ENCODE measurements at places on chromosomes 5 and 9.

DNA sequence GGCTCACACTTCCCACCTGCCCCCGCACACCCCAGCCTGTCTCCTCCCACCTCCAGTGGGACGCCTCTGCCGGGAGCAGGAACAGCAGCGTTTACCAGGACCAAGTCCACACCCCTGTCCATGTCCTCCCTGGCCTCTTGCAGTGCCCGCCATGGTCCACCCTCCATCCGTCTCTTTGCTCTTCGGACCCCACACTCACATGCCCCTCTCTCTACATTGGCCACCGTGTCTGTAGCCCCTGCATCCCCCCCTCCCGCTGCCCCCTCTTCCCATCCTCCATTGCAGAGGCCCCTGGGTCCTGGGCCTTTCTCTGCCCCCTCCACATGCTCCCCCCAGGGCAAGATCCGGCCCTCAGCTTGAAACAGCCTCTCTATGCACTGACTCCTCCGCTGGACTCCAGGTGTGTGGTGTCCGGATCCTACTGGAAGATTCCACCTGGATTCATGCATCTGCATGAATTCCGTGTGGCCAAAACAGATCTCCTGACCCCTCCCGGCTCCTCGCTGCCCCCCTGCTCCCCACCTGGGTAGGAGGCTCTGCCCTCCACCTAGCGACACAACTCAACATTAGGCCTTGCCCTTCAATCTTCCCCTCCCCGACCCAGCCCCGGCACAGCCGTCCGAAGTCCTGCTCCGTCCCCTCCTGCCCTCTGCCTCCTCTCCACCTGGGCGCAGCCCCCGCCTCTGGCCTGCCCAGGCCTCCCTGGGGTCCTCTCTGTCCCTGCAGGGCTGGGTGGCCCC, 168.5 kb downstream of the OLFM1 start:
- DNase-seq, result no peak

DNA sequence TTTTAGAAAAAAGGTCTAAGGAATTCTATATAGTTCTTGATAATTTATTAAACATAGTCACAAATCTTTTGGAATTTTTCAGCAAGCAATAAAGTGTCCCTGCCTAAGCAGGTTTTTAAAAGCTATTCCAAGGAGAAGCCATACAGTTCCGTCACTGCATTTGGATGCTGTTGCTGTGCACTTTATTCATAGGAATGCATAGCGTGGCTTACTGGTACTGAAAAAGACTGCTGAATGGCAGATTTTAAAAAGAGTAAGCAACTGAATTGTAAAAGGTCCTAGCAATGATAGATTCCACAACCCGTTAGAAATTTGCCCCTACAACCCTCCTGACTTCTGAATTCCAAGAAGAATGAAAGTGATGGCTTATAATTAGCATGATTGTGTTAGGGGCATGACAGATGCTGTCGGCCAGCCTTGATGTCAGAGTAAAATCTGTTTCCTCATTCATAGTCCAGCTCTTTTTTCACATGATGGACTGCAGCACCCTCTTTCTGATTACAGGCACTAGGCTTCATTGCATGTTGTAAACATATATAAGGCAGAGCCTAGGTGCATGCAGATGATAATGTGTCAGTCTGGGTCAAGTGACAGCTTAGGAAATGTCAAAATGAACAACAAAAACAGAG, 227.0 kb downstream of the PDE4D start:
- DNase-seq, result no peak

DNA sequence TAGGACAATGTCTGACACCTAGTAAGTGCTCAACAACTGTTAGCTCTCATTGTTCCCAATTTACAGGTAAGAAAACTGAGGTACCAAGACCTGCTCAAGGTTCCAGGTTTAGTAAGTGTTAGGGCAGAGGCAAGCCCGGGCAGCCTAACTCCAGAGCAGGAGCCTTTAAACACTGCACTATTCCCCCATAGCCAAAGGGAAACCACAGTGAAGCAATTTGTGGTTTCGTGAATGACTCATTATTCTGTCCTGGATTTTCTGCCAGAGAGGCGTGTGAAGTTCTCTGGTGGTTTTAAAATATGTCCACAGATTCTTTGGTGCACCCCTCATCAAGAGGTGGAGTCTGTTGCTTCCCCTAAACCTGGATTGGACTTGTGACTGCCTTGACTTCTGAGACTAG, 1.0 kb upstream of the MCC start:
- DNase-seq, result no peak

- DNase-seq, result no peak
Measured at GRCh38 chr5:148474025-148474511, 90.3 kb downstream of the FBXO38 start.

DNA sequence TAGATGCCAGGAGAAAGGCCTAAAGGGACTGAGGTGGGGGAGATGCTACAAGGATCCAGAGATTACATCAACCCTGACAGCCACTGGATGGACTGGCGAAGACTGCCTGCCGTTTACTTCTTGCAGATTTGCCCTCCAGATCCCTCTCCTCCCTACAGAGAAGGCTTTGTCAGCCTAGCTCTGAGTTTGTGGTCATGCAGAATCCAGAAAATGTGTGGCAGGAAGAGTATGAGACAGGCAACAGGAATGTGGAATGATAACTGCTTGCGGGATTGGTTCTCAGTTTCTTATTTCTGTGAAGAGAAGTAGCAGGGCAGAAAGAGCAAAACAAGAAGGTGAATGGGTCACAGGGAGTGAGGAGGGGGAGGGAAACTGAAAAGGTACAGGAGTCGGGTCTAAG, 129.6 kb downstream of the TLE1 start:
- DNase-seq, result no peak

GRCh38 chr9:133253268-133253667, 21.7 kb downstream of the ABO start:
- DNase-seq, result no peak

GRCh38 chr9:115999498-115999897, 154.1 kb upstream of the PAPPA start:
- no peak for DNase-seq

- no peak for DNase-seq
Measured at GRCh38 chr5:177256296-177256695, 47.2 kb downstream of the RAB24 start.

DNA sequence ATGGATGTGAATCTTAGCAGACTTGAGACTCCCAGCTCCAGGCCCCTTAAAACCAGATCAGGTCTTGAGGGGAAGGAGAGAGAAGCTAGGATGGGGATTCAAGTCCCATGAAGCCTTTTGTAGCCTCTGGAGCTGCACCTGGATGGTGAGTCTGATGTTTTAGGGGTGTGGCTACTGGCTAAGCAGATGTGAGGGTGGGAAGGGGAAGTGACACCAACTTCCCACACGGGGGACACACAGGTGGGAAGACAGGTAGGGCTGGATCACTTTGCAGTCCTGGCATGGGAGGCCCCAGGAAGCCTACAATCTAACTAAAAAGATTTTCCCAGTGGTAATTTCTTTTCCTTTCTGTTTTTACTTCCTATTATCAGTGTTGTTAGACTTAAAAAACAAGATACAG, 38.7 kb upstream of the UBAP2 start:
- no peak for DNase-seq

DNA sequence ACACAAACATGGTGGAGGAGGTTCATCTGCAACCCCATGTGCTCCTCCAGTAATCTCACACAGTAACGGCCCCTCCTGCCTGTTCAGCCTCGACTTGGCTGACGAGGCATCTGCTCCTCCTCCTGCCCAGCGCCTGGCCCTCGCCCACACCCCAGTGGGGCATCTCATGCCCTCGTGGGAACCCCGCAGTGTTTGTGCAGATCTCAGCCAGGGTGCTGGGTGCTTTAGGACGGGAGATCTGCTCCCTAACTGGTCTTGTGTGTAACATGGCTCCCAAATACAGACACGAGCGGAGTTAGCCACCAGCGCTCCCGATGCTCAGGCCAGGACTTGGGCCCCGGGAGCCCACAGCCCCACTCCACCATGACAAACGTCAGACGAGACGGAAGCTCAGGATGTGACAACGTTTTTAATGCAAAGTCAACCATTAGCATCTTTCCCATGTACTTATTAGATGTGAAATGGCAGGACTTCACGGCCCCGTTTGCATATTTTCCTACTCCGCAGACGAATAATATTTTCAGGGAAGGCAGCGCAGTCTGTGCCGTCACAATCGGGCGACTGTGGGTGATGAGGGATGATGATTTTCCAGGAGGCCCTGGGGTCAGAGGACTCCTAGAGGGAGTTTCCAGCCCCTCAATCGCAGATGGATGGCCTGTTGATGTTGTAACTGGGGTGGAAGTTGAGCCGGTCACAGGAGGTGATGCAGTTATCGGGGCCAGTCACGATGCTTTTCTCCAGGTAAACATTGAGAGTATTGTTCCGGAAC, 5.5 kb upstream of the MRPS2 start:
- DNase-seq, result no peak

- no peak for DNase-seq
Measured at GRCh38 chr5:72280581-72281069, 39.4 kb downstream of the MRPS27 start.

GRCh38 chr5:51685419-51685818, 302.2 kb downstream of the ISL1 start:
- DNase-seq, result no peak

- no peak for DNase-seq
Measured at GRCh38 chr5:157608972-157609565, 33.5 kb upstream of the ADAM19 start.

- no peak for DNase-seq
Measured at GRCh38 chr9:112618385-112619009, 99.4 kb downstream of the INIP start.

- no peak for DNase-seq
Measured at GRCh38 chr5:179438011-179438441, 92.8 kb upstream of the ADAMTS2 start.

DNA sequence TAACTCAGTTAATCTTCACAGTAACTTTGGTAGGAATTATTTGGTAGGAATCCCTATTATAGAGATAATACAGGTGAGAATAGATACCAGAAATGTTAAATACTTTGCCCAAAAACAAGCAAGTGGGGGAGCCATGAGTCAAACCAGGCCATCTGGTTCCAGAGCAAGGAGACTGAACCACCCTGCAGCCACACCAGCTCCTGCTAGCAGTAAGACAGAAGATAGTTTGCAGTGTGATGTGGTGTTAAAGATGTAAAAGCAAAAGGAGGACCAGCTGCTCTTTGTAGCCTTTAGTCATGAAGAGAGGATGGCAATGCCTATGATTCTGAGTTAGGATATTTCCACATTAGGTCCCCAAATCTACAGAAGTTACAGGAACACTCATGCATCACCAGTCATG, 101.4 kb downstream of the PRKACG start:
- DNase-seq, result no peak

DNA sequence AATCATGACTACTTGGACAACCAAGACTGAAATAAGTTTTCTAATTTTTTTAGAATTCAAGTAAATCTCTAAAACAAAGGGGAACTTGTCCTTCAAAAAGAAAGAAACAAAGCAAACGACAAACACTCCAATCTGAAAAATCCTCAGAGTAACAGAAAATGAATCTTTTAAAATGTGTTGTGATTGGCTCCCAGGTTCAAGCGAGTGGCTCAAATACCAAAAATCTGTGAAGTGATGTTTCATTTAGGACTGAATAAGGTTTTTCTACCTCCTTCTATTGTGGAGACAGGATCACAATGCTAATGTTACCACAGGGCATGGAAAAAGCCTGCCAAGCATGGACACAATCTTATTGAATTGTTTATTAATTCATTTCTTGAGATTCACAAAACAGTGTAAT, 415.7 kb downstream of the RAB3C start:
- no peak for DNase-seq

GRCh38 chr9:18185196-18185595, 288.8 kb upstream of the ADAMTSL1 start:
- no peak for DNase-seq

GRCh38 chr5:74649421-74649973, 9.0 kb upstream of the ENC1 start:
- no peak for DNase-seq

DNA sequence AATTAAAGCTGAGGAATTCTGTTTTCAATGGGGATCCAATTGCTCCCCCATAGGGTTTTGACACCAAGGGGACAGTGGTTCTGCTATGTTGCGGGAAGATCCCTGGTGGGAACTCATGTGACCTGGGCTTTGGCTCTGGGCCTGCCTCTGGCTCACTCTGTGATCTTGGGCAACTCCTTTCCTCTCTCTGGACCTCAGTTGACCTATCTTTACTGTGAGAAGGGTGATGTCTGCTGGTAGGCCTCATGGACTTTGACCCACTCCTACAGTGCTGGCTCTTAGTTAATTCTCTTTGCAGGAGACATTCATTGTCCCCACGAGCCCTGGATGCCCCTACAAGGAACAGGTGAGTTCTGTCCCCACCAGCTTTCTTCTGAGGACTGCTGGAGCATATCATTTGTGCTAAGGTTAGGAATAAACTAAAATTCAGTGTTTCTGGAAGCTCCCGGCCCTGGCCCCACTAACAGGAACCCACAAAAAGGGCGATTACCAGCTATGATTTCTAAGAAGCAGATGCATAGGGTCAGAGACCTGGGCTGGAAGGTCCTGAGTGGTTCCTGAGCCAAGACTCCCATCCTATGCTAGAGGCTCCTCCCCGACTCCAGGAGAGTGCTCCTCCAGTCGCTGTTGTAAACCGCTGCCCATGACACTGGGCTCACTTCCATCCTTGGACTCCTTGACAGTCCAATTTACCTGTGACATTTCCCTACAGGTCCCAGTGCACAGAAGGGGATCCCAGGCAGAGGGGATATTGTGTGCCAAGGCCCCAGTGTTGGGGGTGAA, 218.3 kb downstream of the PAX5 start:
- DNase-seq, result no peak

GRCh38 chr9:134938346-134939079, 20.8 kb upstream of the FCN1 start:
- DNase-seq, result no peak

GRCh38 chr5:141641634-141642267, 5.0 kb downstream of the RELL2 start:
- DNase-seq, result no peak

DNA sequence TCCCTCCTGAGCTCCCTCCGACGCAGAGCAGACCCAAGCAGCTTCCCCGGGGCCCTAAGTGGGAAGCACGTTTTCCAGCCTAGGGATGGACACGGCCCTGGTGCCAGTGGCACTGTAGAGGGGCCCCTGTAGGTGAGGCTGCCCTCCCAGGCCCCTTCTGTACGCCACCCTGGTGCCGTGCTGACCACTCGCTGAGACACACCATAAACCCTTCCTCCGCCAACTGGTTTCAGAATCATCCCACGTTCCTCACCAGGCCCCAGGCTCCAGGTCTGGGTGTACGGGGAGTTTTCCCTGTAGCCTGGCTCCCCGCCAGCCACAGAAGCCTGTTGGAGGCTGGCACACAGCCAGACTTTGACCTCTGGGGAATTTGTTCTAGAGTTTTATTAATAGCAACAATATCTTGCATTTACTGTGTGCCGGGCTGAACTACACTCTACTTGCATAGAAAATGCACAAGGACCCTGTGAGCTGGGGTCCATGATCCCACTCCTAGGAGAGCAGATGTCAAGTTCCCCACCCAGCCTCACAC, 18.2 kb upstream of the WDR38 start:
- DNase-seq, result peak; percentile 10

DNA sequence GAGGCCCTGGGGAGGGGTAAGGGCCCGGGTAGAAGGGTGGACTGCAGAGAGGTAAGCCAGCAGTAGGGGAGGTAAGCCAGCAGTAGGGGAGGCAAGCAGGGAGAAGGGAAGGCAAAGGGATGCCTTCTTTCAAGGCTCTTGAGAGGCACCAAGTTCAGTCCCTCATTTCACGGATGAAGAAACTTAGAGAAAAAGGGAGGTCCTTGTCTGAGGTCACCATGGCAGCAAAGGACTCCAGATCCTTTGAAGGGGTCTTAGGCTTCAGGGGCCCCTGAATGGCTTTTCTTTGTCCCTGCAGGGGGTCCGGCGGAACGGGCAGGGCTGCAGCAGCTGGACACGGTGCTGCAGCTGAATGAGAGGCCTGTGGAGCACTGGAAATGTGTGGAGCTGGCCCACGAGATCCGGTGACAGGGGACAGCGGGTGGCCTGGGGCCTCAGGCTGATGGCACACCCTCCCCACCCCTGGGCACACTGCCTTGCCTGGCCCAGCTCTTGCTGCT, 42.6 kb downstream of the RGS3 start:
- DNase-seq, result no peak
